ENCODE measurements at places on chromosomes 5 and 9.

DNA sequence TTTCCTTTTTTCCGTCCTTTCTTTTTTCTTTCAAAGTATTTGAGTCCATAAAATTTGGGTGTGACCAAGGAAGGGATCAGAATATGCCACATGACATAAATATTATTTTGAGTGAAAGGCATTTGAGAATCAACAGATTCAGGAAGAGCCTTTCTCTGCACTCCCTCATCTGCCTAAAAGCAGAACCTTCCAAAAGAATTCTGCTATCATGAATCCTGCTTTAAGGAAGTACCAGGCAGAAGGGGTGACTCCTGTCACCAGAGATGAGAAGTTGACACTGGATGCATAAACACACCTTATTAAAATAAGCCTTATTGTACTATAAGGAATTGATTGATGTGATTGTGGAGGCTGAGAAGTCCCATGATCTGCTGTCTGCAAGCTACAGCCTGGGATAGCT lies 196.7 kb downstream of the SREK1 start:
- DNase-seq = no peak

DNA sequence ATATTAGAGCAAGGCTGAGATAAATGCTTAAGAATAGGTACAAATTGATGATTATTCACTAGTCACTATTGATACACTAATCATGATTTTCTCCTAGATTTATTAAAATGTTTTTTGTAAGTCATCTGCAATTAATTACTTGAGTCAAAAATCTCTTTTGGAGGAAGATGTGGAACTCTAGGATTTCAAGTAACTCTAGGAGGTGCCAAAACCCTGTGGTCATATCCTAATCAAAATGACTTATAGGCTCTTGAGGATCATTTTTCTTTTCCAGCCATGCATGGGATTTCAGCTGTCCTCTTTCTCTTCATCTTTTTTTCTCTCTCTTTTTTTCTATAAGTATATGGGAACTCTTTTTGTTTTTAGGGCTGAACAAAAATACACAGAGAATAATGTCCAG lies 141.8 kb upstream of the CD180 start:
- no peak for DNase-seq

GRCh38 chr5:137842296-137842695 lies 25.4 kb upstream of the MYOT start:
- no peak for DNase-seq

DNA sequence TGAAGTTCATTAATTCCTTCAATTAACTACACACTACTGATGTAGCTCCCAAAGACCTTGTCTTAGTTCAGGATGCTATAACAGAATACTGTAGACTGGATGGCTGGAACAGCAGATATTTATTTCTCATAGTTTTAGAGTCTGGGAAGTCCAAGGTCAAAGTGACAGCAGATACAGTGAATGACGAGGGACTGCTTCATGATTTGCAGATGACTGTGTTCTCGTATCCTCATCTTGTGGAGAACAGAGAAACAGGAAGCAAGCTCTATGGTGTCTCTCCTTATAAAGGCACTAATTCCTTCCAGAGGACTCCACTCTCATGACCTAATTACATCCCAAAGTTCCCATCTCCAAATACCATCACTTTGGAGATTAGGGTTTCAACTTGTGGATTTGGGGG lies 65.6 kb upstream of the MAP1B start:
- DNase-seq = no peak

- DNase-seq = no peak
Observed at GRCh38 chr5:75281716-75282465, 45.2 kb upstream of the ANKRD31 start.

DNA sequence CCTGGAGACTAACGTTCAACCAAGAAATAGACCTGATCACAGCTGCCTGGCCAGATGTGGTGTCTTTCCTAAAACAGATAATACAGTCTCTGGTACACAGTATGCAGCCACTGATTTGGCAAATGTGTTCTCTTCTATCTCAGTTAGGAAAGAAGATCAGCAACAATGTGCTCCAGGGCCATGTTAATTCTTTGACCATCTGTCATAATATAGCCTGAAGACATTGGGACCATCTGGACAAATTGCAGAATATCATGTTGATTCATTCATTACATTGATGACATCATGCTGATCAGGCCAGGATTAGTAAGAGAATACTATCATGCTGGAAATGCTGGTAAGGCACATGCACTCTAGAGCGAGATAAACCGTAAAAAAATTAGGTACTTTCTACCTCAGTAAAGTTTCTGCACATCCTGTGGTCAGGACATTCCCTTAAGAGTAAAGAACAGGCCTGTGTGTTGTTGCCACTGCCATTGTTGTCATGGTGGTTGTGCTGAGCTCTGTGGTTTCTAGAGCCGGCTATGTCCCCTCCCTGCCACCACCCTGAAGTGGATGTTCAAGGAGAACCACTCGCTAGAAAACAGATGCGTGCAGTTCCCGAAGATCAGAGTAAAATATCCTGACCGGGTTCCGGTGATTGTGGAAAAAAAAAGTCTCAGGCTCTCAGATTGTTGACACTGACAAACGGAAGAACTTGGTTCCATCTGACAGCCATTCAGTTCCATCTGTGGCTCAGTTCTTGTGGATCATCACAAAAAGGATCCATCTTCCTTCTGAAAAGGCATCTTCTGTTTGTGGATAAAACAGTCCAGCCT lies 6.4 kb upstream of the JMY start:
- no peak for DNase-seq

- DNase-seq = no peak
Observed at GRCh38 chr9:110095161-110095595, 112.8 kb downstream of the C9orf152 start.

- DNase-seq = no peak
Observed at GRCh38 chr9:81344366-81344765, 345.0 kb downstream of the TLE1 start.

- DNase-seq = no peak
Observed at GRCh38 chr9:84361645-84362044, 21.1 kb upstream of the SLC28A3 start.

GRCh38 chr5:137735555-137736284 lies at the start of gene KLHL3:
Gene KLHL3, minus strand, starts transcription at chr5:137736089. Its CDS starts 443 bp downstream, at chr5:137735646.
- peak; percentile 11 for DNase-seq

GRCh38 chr9:21027295-21027694 lies 4.1 kb downstream of the HACD4 start:
- no peak for DNase-seq

DNA sequence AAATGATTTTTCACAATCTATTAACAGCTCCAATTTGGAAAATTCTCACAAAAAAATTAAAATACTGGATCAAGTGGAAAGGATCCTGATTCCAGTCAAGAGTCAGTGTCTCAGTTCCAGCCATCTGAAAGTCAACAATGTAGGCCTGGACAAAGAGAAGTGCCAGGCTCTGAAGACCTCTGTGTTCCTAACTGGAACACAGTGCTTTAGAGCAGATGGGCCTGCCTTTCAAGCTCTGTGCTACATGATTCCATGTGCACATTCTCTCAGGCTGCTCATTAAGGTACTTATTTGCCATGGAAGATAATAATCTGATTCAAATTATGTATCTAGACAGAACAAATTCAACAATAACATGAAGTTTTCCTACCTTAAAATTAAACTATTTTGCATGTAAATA lies 30.2 kb upstream of the ALDH1A1 start:
- DNase-seq = no peak

- DNase-seq = no peak
Observed at GRCh38 chr9:100196215-100196614, 97.2 kb downstream of the INVS start.

GRCh38 chr5:160418561-160419457 lies at the start of gene SLU7:
Gene SLU7, minus strand, starts transcription at chr5:160419081. Its CDS starts 3,787 bp downstream, at chr5:160415294.
- DNase-seq = peak; percentile 77

DNA sequence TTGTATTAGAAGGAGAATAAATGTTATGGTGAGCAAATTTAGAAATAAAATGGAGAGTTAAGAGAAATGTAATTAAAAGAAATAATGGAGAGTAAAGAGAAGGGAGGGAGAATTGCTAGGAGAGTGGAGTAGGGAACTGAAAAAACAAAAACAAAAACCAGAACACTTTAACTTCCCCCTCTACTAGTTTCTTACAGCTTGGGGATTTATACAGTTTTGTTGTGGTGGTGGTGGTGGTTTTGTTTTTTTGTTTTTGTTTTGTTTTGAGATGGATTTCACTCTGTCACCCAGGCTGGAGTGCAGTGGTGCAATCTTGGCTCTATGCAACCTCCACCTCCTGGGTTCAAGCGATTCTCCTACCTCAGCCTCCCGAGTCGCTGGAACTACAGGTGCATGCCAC lies 322.4 kb downstream of the TMEM167A start:
- DNase-seq = no peak

GRCh38 chr5:151775025-151775606 lies 3.4 kb downstream of the G3BP1 start:
- DNase-seq = no peak

GRCh38 chr5:35373249-35373648 lies 143.0 kb upstream of the PRLR start:
- DNase-seq = no peak

- DNase-seq = no peak
Observed at GRCh38 chr5:119220576-119221197, 135.1 kb upstream of the TNFAIP8 start.

- peak; percentile 39 for DNase-seq
Observed at GRCh38 chr5:116361171-116361967, 213.3 kb downstream of the SEMA6A start.

- no peak for DNase-seq
Observed at GRCh38 chr9:126604059-126605055, 9.4 kb upstream of the LMX1B start.

GRCh38 chr5:175614861-175615260 lies 43.0 kb upstream of the HRH2 start:
- no peak for DNase-seq

DNA sequence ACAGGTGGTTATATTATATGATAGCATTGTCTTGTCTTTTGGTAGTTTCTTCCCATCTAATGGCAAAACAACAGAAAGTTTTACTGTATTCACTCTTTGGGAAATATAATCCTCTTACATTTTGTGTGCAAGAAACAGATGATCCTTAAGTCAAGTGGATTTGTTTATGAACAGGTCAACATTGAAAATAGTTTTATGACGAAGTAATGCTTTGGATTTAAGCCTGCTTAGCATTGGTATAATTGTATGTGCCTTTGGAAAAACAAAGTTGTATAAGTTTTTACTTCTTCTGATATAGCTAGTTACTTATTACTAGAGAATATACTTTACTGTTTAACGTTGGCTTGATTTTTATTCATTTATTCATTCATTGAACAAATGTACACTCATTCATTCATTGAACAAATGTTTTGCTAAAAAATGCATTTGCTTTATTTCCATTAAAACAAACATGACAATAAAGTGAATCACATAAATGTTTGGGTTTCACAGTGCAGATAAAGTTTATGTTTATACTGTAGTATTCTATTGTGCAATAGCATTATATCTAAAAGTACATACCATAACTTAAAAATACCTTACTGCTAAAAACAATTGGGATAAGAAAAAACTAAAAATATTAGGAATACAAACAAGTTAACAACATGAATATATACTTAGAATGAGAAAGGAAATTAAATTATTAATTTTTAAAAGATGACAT lies 12.3 kb downstream of the SGCD start:
- no peak for DNase-seq

- DNase-seq = no peak
Observed at GRCh38 chr5:80622756-80623155, 31.7 kb upstream of the MSH3 start.

GRCh38 chr9:124941679-124942561 lies 1.0 kb upstream of the GOLGA1 start:
- no peak for DNase-seq

DNA sequence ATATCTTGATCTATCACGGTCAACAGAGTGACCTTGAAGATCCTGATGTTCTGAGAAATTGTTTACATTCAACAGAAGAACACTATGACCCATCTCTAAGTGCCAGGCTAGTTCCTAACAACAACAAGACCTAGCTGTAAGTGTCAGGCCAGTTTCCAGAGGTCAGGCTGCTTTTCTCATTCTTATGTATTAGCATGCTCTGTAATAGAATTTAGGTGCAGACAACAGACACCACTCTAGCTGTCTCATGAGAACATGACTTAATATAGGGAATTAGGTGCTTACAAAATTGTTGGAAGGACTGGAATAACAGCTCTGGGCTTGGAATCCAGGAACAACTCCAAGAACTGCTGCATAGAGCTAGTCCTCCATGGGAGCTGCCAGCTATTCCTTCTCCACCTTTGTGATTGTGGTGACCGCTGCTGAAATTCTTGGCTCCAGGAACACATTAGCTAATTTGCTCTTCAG lies 138.7 kb downstream of the SNX18 start:
- no peak for DNase-seq

- DNase-seq = no peak
Observed at GRCh38 chr9:128384801-128385495, 13.8 kb downstream of the URM1 start.

DNA sequence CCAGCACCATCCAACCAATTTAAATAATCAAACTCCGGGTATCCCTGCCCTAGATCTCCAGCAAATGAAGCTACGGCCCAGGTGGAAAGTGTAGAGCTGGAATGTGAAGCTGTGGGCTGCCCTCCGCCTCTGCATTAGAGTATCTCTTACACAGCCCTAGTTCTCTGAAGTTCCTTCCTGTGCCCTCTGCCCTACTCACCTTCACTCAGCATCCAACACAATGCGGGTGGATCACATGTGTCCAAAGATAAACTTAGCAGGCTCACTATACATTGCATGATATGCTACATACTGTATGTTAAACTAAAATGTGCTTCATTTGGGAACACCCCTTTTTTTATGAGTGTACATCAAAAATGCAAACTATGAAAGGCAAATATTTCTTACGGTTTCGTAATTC lies 70.0 kb upstream of the RAD23B start:
- DNase-seq = no peak

DNA sequence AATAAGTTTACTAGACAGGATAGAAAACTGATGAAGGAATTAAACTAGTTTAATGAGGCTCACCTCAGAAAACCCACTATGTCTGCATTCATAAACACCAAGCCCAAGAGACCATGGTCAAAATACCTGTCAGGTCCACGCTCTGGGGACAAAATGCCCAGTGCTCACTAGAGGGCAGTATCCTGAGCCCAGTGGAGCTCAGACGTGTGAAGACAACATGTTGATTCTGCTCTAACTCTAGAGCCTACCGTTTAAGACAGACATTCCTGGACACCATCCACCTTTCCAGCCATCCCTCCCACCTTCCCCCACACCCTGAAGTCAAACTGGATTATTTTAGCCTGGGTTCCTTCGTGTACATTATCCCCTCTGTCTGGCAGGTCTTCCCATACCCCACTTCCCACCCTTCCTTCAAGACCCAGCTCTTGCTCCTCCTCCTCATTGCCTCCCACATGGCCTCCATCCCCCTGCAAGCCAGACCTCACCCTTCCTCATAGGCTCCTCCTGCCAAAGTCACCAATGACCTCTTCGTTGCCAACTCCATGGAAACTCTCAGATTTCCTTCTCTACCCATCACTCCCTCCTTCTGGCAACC lies 142.3 kb upstream of the FSTL4 start:
- DNase-seq = peak; percentile 11

- no peak for DNase-seq
Observed at GRCh38 chr5:81971111-81971711, 612 bp upstream of the ATG10 start.

- no peak for DNase-seq
Observed at GRCh38 chr5:14435481-14435880, 146.1 kb upstream of the OTULINL start.

- DNase-seq = no peak
Observed at GRCh38 chr5:179749857-179750508, 17.4 kb downstream of the MAML1 start.
